ENCODE measurements at places on chromosomes 6 and 20. TPM values are rescaled to one million over a fixed set of nuclear protein-coding genes. Genes with fewer than 3 reads are reported as not detected.
A peak's percentile ranks its signal among the peaks of the same experiment; 100 is the strongest.

The SLC52A3 gene
- total RNA-seq: not detected

- no peaks in the 10 kb centered on the region for H3K27me3 ChIP-seq
- peaks cover 23% of the 10 kb centered on the region for H3K4me1 ChIP-seq
- H3K4me3 ChIP-seq: no peak overlapping the region
- peaks cover 38% of the 10 kb centered on the region for H3K36me3 ChIP-seq
- no peak overlapping the region for H3K27ac ChIP-seq
These were observed 28.4 kb downstream of the TBC1D7 start for GRCh38 chr6:13299918-13300317.

- peaks cover 29% of the 10 kb centered on the region for H3K27me3 ChIP-seq
- no peak overlapping the region for H3K27ac ChIP-seq
- H3K36me3 ChIP-seq: no peaks in the 10 kb centered on the region
- H3K4me1 ChIP-seq: peaks cover 8% of the 10 kb centered on the region
- DNase-seq: no peak
These were observed 4.6 kb downstream of the SLC22A16 start for GRCh38 chr6:110471726-110472365.

DNA sequence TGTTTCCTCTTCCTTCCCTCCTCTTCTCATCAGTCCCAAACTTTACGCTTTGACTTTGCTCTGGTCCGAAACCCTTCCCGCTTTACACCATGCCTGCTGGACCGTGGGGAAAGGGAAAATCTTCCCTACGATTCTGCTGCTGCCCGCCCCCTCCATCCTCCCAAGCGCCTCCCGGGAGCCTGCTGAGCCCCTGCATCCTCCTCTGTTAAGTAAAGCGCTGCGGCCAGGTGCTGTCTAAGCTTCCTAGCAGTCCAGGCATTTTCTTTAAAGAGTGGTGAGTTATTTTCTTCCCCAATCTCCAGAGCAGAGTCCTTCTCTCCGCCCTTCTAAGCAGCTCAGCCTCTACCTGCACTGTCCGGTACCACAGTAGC, 376.3 kb downstream of the RNGTT start:
- DNase-seq: no peak
- H3K36me3 ChIP-seq: no peaks in the 10 kb centered on the region
- no peaks in the 10 kb centered on the region for H3K4me1 ChIP-seq
- peaks cover 2% of the 10 kb centered on the region for H3K27me3 ChIP-seq
- no peak overlapping the region for H3K27ac ChIP-seq
- H3K4me3 ChIP-seq: no peak overlapping the region

- H3K27ac ChIP-seq: peak overlapping the region; percentile 87
- peaks cover 11% of the 10 kb centered on the region for H3K27me3 ChIP-seq
- no peak for DNase-seq
- H3K36me3 ChIP-seq: peaks cover 18% of the 10 kb centered on the region
These were observed 1.2 kb downstream of the ACSS1 start for GRCh38 chr20:25056690-25057233.

- no peak overlapping the region for H3K4me3 ChIP-seq
- H3K36me3 ChIP-seq: no peaks in the 10 kb centered on the region
- DNase-seq: no peak
- H3K27ac ChIP-seq: no peak overlapping the region
- peaks cover 10% of the 10 kb centered on the region for H3K27me3 ChIP-seq
These were observed 26.2 kb upstream of the NOL4L start for GRCh38 chr20:32611286-32611685.

GRCh38 chr6:113591896-113592827, 265.0 kb upstream of the MARCKS start:
- no peak overlapping the region for H3K4me3 ChIP-seq
- no peaks in the 10 kb centered on the region for H3K4me1 ChIP-seq
- no peaks in the 10 kb centered on the region for H3K27me3 ChIP-seq
- H3K36me3 ChIP-seq: no peaks in the 10 kb centered on the region
- DNase-seq: no peak
